ENCODE measurements at places on chromosomes 2 and 18.

GRCh38 chr18:30806823-30807222 is 235.7 kb downstream of the DSC3 start:
- no peak for DNase-seq

GRCh38 chr2:231482806-231483391 is 18.6 kb upstream of the NCL start:
- DNase-seq, result peak; percentile 28

GRCh38 chr18:13558790-13559189 is 167.6 kb downstream of the FAM210A start:
- no peak for DNase-seq

- DNase-seq, result no peak
Observed at GRCh38 chr2:69993708-69994107, 32.3 kb upstream of the ASPRV1 start.

DNA sequence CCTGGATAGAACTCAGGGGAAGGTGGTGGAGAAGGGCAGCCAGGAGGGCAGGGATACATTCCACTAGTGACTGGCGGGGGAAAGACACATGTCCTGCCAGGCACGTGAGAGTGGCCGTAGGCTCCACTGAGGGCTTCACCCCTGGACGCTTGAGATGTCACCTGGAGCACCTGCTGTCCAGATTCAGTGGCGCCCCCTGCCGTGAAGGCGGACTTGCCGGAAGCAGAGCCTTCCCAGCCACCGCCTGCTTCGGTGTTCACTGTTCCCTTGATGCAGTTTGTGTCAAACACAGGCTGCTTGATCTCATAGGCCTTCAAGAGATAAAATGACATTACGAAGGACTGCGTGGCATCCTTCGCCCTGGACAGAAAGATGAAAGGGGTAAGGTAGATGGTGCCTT is 335.3 kb downstream of the ZNF521 start:
- DNase-seq, result no peak

- peak; percentile 78 for DNase-seq
Observed at GRCh38 chr2:203909261-203909967, 27.1 kb upstream of the ICOS start.

- DNase-seq, result peak; percentile 22
Observed at GRCh38 chr2:44429034-44429433, 67.3 kb downstream of the CAMKMT start.
